ENCODE measurements at places on chromosomes 6 and 20. TPM values are rescaled to one million over a fixed set of nuclear protein-coding genes. Genes with fewer than 3 reads are reported as not detected.

Gene SEL1L2
- not detected for total RNA-seq

DNA sequence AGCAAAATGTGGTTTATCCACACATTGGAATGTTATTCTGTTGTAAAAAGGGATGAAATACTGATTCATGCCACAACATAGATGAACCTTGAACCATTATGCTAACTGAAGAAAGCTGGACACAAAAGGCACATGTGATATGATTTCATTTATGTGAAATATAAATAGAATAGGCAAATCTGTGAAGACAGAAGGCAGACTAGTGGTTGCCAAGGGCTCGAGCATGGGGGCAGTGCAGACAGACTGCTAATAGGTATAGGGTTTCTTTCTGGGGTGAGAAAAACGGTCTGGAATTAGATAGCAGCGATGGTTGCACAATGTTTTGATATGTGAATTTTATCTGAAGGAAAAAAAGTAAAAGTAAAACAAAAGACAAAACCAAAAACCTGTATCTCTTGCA is 54.6 kb upstream of the FNDC1 start:
- DNase-seq, result no peak

Gene ADGRB3
- not detected for total RNA-seq

DNA sequence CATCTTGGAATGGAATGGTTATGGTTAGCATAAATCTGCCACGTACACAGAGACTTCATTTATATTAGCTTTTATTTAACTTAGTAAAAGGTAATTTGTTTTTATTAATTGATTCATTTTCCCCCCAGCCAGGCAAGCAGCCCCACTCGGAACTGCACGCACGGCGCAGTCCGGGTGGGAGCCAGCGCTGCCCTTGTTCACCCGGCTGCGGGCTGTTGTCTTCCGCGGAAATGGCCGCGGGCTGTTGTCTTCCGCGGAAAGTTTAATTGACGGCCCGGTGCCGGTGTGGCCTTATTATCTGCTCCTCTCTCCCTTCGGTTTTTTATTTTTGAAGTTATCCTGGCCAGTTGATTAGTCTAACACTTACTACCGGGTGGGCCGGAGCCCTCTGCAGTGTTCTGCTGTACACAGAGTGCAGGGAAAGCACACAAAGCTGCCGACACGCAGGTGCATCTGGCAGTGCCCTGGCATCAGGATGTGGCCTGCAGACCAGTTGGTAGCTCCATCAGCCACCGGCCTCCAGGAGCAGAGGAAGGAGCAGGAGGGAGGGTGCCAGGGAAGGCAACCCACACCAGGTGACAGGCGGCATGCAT is 270.5 kb downstream of the CDH4 start:
- no peak for DNase-seq

GRCh38 chr6:19571176-19571575 is 266.0 kb upstream of the ID4 start:
- DNase-seq, result no peak

- no peak for DNase-seq
Measured at GRCh38 chr20:47741669-47742608, 43.3 kb downstream of the SULF2 start.

GRCh38 chr6:10331334-10331968 is 83.4 kb downstream of the TFAP2A start:
- DNase-seq, result no peak
